ENCODE measurements at places on chromosomes 5 and 9.

DNA sequence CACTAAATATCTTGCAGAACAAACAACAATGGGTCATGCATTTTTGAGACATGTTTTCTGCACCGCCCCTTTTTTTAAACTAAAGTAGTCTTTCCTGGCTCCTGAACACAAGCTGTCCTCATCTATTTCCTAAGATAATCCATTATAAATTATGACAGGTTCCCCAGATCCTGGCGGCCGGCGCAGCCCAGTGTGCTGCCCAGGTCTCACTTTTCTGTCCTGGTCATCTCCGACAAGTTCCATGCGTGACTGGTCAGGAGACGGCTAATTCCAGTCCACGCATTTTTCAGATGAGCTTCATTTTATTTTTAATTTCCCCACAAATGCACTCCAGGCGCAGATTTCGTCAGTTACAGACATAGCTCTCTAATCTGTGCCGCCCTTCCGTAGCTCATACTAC lies 92.9 kb upstream of the EGFLAM start:
- no peak for DNase-seq

DNA sequence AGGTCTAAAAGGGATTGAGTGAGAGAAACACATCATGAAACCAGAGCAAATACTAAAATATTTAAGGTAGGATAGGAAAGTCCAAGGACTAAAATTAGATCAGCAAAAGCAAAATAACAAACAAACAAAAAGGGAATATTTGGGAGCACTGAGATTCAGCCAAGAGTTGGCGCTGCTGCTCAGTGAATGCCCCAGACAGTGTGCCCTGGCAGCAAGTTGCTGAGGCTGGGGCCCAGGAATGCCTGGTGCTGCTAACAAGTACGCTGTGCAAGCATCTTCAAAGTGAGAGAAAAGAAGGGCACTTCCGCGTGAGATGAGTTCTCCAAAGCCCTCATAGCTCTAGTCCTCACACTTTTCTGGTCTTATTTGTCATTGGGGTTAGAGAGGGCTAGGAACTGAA lies 603.3 kb downstream of the EFNA5 start:
- no peak for DNase-seq

DNA sequence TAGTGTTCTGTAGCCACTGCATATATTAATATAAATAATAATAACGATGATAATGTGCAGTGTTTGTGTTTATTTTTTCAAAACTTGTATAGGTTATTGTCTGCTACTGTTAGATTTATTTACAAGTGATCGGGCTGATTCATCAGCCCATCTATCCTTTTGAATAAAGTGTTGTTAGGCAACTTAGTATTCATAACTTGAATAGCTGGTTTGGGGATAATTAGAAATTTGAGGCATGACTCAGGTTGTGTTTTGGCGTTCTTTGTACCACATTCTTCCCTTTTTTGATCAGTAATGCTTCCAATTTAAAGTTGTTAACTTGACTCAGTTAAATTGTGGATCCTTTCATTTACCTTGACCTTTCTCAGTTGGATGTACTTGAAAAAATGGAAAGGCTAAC lies 69.7 kb downstream of the FOCAD start:
- no peak for DNase-seq

DNA sequence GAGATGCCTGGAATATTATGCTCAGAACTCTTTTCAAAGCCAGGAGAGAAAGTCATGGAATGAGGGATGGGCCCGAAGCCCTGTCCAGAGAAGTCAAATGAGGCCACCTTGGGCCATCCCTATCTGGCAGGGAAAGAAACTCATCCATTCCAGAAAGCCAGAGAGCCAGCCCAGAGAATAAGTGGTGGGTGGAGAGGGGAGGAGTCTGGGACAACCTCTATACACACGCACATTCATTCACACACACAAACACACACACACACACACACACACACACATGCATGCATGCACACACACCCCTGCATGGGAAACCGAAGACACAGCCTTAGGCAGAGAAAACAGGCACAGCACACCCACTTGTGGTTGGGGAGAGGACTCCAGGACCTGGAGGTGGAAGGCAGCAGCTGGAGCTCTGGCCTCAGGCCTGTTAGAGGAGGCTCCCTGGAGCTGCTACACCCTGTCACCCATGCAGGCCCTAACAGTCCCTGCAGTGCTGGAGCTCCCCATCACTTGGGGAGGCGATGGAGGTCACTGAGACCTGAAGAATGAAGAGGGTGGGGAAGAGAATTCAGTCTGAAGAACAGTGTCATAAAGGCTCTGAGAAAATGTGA lies 38.0 kb downstream of the TGFBI start:
- peak; percentile 49 for DNase-seq

DNA sequence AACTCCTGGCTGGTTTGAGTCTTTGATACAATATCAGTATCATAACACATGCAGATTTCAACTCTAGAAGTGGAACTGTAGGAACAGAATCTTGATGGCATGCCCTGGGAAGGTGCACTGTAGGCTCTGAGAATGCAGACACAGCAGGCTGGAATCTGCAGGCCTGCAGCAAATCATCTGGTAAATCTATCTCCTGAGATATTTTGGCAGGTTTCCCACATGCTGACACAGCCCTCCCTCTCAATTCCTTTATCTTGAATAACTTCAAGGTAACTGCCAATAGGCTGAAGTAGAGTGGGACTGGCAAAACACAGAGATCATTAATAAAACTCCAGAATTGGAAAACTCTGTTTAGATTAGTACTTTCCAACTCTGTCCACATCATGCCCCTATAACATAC lies 177.8 kb upstream of the PCSK5 start:
- DNase-seq, result no peak

All from RCC 7860 (cell line).